ENCODE measurements at places on chromosomes 11 and 22.

DNA sequence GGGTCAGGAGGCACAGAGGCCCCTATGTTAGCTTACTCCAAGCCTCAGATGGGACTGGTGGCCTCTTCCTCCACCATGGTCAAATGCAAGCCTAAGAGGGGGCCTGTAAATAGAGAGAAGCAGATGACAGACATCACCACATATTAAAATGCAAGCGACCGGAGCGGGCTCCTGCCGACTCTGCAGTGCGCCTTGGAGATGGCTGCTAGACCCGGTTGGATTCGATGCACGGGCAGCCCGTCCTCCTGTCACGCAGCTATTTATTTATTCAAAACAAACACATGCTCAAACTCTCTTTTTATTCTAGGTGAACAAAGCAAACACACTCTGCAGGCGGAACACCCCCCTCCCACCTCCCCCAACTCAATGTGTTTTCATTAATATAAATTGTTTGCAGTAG lies 208.0 kb downstream of the DSCAML1 start:
- DNase-seq: no peak

- no peak for DNase-seq
Observed at GRCh38 chr11:61774411-61774810, 18.0 kb downstream of the TMEM258 start.

GRCh38 chr11:73509188-73509587 lies 88.7 kb downstream of the FAM168A start:
- DNase-seq: no peak

DNA sequence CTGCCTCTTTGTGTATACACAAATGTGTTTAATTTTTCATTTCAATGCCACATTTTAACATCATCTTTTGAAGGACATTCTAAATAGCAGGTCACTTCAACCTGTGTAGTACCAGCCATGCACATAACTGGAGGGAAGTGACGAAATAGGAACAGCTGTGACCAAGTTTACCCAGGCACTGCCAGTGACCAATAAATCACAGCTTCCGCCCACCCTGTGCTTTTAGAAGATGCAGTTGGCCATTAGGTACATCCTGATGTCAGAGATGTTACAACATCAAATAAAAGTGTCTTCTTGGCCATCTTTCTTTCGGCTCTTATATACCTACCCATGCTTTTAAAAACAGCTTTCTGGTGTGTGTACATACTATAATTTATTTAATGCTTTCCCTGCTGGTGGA lies 7.8 kb downstream of the LDLRAD3 start:
- no peak for DNase-seq

DNA sequence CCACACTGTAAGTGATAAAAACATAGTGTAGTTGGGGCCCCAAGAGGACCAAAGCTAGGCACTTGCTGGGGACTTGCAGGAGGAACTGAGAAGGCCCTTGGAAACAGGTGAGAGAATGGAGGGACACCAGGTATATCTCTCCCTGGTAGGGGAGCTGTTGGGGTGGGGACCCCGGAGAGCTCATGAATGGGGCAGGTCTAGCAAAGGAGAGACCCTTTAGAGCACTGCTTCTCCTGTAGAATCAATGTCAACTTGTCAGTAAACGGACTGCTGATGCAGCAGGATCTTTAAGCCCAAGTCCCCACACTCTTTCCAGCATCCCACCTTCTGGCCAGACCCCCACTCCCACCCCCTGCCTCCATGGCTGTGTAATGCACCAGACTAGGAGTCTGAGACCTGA lies 109.6 kb upstream of the THY1 start:
- DNase-seq: no peak

All from stimulated activated CD4-positive, alpha-beta T cell treated with anti-CD3 and anti-CD28 coated beads, Interleukin-1b, Interleukin-23, amount 100 ng/mL, for 1 hour (primary cell).